Sigmoid colon (tissue), 7 donors: ENCODE measurements at places on chromosomes 7 and 10. TPM values are rescaled to one million over a fixed set of nuclear protein-coding genes. Genes with fewer than 3 reads are reported as not detected.

- DNase-seq: no peak
Observed at GRCh38 chr10:72332423-72333111, 22.2 kb downstream of the DNAJB12 start.

The LRIT1 gene
- total RNA-seq: not detected

GRCh38 chr10:70830164-70830563, 14.4 kb downstream of the SGPL1 start:
- DNase-seq: no peak

DNA sequence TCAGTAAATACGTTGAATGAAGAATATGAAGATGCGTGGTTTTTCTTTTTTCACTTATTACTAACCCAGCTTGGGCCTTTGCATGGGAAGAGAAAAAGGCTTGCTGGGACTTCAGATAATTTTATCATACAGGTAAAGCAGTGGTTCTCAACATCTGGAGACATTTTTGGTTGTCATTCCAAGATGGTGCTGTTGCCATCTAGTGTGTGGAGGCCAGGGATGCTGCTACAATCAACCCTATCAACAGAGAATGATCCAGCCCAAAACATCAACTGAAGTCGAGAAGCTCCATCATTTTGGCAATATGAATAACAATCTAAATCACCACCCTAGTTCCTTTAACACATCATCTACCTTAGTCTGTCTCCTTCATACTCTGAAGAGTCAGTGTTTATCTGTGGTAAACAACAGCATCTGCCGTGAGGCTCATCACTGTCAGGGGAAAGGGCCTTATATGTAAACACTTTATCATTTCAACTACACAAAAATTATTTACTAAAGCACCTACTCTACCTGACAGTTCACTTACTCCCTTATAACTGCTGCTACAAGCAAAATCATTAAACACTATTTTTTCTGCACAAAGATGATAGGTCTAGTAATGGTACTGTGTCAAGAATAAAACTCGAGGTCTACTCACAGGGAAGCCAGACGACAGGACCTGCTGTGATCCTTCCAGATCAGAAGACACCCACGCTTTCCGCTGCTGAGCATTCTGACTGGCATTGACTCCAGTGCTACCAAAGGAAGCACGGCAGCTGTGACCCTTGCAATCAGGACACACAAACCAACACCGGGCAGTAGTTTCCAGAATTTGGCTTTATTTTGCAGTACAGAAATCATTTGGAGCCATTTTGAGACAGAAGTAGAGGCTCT, 48.6 kb downstream of the GDI2 start:
- DNase-seq: no peak

DNA sequence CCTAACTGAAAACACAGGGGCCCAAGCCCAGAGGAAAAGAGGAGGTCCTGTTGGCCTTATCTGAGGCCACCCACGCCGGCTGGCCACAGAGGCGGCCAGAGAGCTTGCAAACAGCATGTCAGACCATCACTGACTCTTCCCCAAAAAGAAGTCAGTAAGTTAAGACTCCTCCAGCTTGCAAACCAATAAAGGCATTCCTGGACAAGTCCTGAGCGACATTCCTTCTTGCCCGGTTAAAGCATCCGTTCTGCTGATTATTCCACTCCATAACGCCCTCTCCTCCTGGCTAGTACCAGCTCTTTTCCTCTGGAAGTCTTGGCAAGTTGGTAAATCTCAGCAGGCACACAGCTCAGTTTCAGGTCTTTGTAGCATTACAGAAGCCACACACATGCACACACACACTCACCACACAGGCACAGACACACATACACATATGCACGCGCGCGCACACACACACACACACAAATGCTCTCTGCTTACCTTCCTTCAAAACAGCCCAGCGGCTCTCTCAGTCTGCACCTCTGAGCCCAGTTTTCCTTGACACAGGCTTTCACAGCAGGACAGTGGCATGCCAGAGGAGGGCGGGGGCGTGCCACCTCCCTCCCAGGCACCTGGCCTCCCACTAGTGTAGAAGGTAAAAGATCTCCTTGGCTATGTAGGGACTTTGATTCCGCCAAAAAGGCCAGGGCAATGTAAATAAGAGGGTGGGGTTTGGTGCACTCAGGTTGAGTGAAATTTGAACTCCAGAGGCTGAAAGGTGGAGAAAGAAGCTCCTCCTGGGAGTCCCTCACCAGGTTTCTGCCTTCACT, 201.4 kb downstream of the TNS3 start:
- peak; percentile 20 for DNase-seq

The MYPN gene
- not detected for total RNA-seq
